ENCODE measurements at places on chromosomes 5 and 9.

GRCh38 chr5:19125956-19126713 lies 861.9 kb downstream of the CDH18 start:
- DNase-seq: no peak

GRCh38 chr5:143435210-143435657 lies 31.7 kb upstream of the NR3C1 start:
- DNase-seq: no peak

GRCh38 chr5:172821340-172821985 lies 12.6 kb upstream of the ERGIC1 start:
- DNase-seq: no peak

DNA sequence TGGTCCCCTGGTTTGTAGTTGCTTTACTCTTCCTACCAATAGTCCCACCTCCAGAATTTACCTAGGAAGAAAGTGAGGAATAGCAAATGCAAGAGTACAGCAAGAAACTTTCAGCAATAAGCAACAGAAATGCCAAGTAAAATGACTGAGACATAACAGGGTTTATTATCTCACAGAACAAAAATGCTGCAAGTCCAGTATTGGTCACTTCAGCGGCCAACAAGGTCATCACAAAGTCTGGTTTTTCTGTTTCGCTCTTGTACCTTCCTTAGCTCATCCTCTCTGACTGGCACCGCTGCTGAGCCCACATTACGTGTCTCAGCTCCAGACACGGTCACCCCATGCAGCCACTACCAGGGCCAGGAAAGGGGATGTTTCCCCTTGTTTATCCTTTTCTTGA lies 82.7 kb downstream of the RFK start:
- no peak for DNase-seq

DNA sequence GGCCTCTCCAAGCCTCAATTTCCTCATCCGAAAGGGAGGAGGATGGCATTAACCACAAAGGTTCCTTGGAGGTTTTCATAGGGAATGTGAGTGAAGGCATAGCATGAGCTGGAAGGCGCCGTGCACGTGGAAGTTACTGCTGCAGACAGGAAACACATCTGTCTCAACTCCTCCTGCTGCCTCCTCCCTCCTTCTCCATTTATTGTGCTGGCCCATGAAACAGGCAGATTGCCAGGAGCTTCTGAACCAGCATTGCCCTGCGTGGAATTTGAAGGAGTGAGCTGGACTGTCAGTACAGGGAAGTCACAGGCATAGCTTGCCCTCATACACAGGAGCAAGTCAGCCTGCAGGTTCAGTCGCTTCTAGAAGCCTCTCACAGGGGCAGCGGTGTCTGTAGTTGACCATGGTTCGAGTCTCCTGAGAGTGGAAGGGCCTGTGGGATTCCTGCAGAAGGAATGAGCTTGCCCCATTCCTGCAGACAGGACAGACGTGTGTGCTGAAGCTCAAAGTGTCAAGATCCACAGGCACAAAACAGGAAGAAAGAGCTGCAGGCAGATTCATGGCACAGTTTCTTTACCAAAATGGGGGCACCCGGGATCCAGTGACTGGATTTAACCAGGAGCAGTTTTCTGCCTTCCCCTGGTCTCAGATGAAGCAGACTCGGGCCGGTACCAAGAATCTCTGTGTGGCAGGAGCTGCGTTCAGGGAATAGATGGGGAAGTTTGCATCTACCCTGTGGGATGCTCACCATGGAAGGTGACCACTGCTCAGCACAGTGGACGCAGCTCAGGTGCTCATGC lies 48.7 kb upstream of the CTSL start:
- no peak for DNase-seq

Data from brain pericyte (primary cell).